ENCODE measurements at places on chromosomes 5 and 9. TPM values are rescaled to one million over a fixed set of nuclear protein-coding genes. Genes with fewer than 3 reads are reported as not detected.

LCN9 gene
- polyA plus RNA-seq: not detected

BRD3OS gene
- polyA plus RNA-seq: 8.5 TPM

FOXB2 gene
- not detected for polyA plus RNA-seq

GRCh38 chr9:91690540-91691249 lies 259.3 kb downstream of the ROR2 start:
- no peak for DNase-seq

DNA sequence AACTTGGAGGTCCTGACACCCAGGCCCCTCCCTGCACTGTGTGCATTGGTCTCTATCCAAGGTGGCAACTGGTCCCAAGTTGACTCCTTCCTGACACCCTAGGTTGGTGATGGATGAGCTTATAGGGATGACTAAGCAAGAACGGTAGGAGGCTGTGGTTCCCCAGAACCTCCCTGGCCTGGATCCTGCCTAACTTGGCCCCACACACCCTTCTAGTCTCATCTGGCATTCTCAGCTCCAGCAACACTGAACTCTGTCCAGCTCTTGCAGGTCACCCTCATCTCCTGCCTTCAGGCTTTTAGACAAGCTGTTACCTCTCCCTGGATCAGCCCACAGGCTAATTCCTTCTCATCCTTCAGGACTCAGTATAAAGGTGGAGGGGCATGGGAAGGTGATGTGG lies 16.5 kb downstream of the AQP3 start:
- no peak for DNase-seq

DNA sequence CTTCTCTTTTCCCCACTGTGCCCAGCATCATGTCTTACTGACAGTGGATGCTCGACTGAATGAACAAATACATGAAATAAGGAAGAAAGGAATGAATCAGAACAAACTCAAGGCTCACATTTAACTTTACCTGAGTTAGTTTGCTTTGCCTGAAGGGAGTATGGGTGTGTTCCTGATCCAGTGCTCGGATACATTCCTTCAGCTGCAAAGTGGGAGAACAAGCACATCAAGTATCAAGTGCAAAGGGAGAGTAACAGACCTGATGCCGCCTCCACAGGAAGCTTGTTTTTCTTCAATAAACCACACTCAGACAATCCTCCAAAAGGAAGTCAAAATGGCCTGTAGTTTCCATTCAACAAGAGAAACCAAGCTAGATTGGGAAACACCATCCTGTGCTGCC lies 66.1 kb downstream of the KIF24 start:
- DNase-seq: no peak

DNA sequence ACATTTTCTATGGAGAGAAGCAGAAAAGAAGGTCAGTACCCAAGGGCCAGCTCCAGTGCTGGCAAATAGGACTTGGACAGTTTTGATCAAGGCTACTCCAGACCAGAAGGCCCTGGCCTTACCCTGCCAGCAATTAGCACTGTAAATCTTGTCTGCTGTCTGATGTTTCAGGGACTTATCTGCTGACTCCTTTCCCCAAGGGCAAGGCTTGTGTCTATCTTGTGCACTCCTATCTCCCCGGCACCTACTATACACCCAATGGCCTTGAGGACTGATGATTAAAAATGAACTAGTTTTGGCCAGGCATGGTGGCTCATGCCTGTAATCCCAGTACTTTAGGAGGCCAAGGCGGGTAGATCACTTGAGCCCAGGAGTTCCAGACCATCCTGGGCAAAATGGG lies 37.2 kb downstream of the POLR1E start:
- no peak for DNase-seq

DNA sequence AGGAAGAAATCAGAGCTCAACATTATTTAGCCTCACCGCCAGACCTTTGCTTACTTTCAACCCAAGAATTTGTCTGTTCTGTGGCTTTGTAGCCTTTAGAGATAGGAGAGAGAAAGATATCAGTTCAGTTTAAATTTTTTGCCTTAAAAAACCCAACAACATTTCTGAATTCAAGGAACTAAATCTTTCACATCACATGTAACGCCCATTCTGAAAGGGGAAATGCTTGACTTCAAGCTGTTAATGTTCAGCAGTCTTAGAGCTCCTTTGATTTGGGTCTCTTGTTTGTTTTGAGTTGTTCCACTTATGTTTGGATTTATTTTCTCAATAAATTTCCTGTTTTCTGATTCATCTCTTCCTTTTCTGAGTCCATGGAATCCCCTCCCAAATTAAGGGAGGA lies 294.5 kb downstream of the ARHGAP26 start:
- no peak for DNase-seq

- DNase-seq: no peak
Observed at GRCh38 chr9:79176014-79176697, 395.6 kb upstream of the TLE4 start.

DNA sequence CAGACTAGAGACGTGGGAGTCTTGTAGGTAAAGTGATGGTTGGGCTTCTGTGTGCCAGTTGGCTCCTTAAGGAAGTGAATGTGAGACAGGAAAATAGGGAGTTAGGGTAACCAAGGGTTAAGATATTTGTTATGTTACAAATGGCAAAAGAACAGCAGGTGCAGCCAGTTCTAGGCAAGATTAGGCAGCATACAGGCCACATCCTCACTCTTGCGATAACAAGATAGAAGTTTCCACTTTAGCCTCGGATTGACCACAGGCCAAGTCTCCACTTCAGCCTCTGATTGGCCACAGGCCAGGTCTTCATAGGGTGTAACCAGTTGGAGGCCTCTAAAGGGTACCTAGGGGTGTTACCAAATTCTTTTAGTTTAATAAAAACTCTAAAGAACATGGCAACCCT lies 54.6 kb upstream of the ABCA1 start:
- DNase-seq: no peak

Data from keratinocyte (primary cell).